Activated CD8-positive, alpha-beta T cell treated with anti-CD3 and anti-CD28 coated beads, Interleukin-2, amount 10 ng/mL, durations not matched to agents 7 days and 5 days (primary cell): ENCODE measurements at places on chromosomes 16 and 17. TPM values are rescaled to one million over a fixed set of nuclear protein-coding genes. Genes with fewer than 3 reads are reported as not detected.
A peak's percentile ranks its signal among the peaks of the same experiment; 100 is the strongest.

- DNase-seq, result no peak
Observed at GRCh38 chr17:2551493-2551892, 39.8 kb upstream of the METTL16 start.

- no peak for DNase-seq
Observed at GRCh38 chr16:70723740-70724145, 37.9 kb upstream of the MTSS2 start.

GRCh38 chr17:34843682-34844081, 117.6 kb downstream of the CCT6B start:
- no peak for DNase-seq

- peak; percentile 71 for DNase-seq
Observed at GRCh38 chr17:39800540-39800939, 62.8 kb downstream of the GRB7 start.

DNA sequence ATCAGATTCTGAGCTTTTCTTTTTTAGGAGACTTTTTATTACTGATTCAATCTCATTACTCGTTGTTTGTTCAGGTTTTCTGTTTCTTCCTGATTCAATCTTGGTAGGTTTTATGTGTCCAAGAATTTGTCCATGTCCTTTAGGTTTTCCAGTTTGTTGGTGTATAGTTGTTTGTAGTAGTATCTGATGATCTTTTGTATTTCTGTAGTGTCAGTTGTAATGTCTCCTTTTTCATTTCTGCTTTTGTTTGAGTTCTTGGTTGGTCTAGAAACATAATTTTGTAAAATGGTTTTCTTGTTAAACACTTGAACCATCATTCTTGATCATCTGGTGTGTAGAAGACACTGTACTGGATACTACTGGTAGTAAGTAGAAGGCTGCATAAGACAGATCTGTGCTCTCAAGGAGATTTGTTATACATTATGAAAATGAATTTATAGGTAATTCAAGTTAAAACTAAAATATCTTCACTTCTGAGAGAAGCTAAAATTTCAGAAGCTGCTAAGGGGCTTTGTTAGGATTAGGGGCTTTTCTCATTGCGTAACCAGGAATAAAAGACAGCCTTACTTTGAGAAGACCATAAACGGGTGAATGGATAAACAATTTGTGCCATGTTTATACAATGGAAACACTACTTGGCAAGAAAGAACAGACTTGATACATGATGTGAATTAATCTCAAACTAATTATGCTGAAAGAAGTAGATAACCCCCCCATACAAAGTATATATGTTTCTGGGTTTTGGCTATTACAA, 44.0 kb downstream of the NSRP1 start:
- no peak for DNase-seq

DNA sequence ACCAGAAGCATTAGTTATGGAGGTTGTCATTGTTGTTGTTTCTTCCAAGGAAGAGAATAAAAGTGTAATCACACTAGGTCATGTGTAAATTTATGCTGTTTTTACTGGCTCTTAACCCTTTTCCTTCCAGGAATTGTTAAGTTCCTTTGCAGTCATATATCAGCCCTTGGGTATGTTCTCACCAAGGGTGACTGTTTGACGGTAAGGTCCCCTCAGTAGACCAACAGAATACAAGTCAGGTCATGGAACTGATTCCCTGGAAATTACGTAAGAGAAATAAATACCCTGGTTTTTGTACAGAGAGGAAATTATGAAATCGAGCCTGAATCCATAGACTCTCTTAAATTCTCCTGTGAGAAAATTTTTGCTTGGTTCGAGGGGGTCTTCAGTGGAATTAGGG, 11.2 kb upstream of the KCNJ2 start:
- no peak for DNase-seq

DNA sequence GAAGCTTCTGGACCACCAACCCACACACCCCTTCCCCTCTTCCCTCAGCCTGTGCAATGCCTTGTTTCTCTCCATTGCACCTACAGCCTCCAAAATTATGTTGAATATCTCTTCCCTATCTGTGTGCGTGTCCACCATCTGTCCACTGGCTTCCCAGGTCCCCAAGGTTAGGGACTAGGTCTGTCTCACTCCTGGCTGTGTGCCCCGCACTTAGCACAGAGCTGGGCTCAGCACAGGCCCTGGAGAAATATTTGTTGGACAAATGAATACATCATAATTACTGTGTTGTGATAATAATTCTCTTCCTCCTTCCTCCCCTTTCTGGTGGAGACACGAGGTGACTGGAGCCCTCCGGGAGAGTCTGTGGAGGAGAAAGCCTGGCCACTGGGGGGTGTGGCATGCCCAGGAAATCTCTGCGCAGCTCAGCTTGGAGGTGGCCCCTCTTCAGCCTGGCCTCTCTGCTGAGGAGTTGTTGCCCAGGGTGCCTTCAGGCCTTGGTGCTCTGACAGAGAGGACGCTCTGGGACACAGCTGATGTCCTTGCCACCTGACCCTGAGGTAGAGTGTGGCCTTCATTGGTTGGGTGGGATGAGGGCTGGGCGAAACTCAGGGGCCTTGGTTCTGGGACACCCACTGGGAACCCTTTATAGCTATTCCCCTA, 3.3 kb upstream of the BRD7 start:
- no peak for DNase-seq

- peak; percentile 94 for DNase-seq
Observed at GRCh38 chr17:16584273-16584995, 15.4 kb upstream of the ZNF287 start.

DNA sequence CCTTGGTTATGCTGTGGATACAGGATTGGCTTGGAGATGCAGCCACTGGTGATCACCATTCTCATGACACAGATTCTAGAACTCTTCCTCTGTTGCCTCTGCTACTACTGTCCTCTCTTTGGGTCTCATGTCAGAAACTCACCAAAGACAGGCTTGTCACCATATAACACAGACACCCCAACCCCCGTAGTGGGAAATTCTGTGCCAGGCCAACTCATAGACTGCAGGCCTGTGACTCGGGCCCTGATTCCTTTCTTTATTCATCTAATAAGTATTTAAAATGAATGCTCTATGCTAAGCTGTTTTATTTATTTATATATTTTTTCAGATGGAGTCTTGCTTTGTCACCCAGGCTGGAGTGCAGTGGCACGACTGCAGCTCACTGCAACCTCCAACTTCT, 9.5 kb downstream of the CYB5D2 start:
- no peak for DNase-seq

DNA sequence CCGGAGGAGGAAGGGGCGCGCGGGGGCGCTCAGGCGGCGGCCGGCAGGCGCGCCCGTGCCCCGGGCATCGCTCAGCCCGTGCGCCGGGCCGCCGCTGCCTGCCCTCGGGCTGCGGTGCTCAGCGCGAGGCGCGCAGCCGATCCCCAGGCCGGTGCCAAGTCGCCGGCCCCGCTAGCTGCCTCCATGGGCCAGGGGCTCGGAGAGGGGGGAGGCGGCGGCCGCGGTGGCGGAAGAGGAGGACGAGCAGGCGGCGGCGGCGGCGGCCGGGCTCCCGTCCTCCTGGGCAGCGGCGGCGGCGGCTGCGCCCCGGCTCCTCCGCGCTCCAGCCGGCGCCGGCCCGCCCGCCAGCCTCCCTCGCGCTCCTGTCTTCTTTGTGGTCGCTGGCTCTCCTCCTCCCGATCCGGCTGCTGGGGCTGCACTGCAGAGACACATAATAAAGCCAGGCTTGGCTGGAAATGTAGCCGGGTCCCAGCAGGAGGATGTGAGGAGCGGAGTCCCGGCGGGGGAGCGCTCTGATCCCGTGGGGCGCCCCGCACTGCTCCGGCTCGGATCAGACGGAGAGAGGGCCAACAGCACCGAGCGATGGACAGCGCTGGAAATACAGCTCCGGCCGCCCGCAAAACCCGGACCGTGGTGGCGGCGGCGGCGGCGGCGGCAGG, 889 bp upstream of the ZNF423 start:
- peak; percentile 39 for DNase-seq

GRCh38 chr16:4049031-4049430, 67.2 kb downstream of the ADCY9 start:
- DNase-seq, result no peak

DNA sequence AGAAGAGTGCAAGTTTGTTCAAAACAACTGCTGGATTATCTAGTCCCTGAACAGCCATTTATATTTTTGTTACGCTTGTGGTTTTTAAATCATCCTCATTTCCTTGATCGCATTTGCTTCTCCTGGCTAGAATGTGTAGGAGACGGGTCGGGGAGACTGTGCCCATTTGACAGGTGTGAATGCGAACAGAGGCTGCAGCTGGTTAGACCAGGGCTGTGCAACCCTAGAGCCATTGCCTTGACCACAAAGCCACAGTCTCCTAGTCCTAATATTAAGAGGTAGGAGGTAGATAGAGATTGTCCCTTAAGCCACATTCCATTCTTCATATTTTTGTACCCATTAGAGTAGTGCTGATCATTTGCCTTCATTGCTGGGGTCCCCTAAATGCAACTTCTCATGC, 639.1 kb downstream of the WWOX start:
- no peak for DNase-seq

- no peak for DNase-seq
Observed at GRCh38 chr17:68733241-68734176, 132.3 kb upstream of the FAM20A start.

GRCh38 chr16:49058382-49058781, 223.3 kb downstream of the CBLN1 start:
- no peak for DNase-seq

DNA sequence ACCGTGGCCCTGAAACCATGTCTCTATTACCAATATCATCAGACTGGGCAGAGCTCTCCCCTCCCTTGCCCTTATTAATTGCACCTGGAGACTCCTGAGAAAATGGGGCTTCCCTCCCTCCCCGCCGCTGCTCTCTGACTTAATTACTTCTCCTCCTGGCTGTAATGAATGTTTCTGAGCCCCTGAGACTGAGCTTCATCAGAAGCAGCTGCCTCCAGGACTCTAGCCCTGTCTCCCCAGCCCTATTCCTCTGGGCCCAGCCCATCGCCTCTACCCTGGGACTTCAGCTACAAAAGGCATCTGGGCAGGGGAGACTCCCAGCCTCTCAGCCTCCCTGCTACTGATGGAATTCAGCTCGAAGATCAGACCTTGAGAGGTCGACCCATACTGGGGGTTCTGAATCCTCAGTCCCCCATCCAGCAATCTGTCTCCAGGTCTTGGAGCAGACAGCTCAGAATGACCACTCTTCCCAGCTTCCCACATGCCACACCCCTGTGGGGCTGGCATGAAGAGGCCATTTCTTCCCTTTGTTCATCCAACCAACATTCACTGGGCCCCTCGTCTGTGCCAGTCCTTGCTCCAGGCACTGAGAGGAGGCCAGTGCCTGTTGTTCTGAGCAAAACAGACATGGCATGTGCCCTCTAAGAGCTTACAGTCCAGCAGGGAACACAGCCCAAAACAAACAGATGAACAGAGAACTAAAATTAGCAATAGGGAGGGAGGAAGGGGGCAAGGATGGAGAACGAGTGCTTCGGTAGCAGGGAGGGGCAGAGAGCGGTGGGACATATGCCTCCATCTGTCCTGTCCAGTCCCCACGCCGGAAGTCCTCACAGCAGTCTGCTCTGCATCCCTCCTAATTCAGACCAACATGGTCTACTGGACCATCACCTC, 17.0 kb upstream of the NAGS start:
- DNase-seq, result no peak

DNA sequence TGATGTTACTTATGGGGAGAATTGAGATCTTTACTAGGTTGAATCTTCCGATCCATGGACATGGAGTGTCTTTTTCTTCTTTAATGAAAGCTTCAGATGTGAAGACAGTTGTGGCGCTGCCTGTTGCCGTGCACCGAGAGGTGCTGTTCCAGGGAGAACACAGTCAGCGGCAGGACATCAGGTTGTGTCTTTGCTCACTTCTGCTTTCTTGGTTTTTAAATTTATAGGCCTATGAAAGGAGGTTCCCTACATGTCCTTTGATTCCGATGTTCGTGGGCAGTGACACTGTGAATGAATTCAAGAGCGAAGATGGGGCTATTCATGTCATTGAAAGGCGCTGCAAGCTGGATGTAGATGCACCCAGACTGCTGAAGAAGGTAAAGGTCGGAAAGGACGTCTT, 49.8 kb downstream of the SEC14L1 start:
- no peak for DNase-seq

- DNase-seq, result no peak
Observed at GRCh38 chr17:57309479-57309878, 53.2 kb downstream of the MSI2 start.

DNA sequence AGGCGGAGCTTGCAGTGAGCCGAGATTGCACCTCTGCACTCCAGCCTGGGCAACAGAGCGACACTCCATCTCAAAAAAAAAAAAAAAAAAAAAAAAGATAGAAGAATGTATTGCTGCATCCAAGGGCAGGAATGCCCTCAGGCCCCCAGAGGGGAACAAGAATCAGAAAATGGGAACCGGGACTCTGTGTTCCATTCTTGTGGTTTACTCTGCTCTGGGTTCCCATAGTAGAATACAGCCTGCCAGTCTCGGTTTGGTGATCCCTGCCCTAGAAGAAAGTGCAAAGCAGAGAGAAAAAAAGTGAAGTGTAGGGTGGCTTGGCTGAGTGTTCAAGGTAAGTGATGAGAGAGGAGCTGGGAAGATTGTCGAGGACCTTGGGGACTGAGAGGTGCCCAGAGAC, 27.4 kb upstream of the KDM6B start:
- DNase-seq, result no peak

- DNase-seq, result no peak
Observed at GRCh38 chr17:78683408-78683961, 98.6 kb downstream of the CYTH1 start.

DNA sequence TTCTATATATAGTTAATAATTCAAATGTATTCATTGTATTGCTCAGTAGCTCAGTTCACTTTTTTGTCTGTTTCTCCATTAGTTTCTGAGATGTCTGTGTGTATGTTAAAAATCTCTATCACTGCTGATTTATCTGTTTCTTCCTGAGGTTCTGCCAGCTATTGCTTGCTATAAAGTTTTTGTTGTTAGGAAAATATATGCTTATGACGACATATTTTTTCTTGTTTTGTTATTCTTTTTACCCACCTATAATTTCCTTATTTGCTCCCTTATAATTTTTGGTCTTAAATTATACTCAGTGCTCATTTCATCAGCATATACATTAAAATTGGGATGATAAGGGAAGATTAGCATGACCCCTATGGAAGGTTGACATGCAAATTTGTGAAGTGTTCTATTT, 200.6 kb downstream of the GSG1L start:
- DNase-seq, result no peak

GRCh38 chr17:63173903-63174302, 207.9 kb downstream of the TANC2 start:
- DNase-seq, result no peak

DNA sequence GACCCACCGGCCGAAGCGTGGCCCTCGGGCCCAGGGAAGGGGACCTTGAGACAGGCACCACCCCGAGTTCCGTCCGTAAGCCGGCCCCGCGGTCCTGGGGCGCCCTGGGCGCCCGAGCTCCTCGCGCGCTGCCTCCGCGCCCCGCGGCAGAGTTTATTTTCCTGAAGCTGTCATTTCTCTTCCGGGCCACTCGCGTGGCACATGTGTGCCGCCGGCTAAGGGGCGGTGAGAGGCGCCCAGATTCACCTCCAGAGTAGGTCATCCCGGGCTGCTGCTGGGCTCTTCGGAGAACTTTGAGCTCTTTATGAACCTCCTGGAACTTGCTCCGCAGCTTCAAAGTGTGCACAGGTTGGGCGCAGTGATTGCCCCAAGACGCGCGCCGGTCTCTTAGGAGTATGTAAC, 489 bp downstream of the ZC3H18 start:
- peak; percentile 59 for DNase-seq

Gene HOXB8
- total RNA-seq, result not detected

Gene ARRB2
- 316 TPM for total RNA-seq

Gene NPIPB12
- total RNA-seq, result 87.4 TPM

Gene ABCC12
- not detected for total RNA-seq
